ENCODE measurements at places on chromosomes 6 and 20.

GRCh38 chr6:54255886-54256285 is 52.4 kb upstream of the TINAG start:
- DNase-seq: no peak

DNA sequence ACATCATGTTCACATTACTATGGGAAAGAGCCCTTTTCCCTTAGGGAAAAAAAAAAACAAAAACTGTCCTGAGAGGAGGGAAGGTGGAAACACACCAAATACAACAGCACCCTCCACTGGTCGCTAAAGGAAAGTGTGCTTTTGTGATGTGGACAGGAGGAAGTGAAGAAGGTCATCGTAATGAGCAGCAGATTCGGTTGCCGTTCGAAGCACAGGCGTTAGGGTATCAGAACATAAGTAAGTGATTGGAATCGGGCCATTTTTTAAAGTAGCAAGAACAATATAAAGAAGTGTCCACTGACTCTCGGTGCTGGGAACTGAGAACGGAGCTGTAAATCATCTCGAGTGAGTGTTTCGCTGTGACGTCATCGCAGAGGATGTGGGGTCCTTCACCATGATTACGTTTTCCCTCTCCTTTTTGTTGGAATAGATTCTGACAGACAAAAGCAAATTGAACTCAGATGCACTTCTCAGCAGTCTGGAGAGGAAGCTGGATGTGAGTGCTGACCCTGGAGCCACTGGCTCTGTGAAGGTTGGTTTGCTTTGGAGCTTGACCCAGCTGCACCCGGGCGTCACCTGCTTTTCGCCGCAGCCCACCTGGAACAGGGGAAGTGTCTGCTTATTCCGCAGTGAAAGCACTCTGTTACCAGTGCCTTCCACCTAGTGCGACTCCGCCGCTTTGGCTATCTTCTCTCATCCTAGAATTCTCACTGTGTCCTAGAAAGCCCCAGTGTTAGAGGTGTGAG is 203.6 kb upstream of the GMDS start:
- peak; percentile 37 for DNase-seq

DNA sequence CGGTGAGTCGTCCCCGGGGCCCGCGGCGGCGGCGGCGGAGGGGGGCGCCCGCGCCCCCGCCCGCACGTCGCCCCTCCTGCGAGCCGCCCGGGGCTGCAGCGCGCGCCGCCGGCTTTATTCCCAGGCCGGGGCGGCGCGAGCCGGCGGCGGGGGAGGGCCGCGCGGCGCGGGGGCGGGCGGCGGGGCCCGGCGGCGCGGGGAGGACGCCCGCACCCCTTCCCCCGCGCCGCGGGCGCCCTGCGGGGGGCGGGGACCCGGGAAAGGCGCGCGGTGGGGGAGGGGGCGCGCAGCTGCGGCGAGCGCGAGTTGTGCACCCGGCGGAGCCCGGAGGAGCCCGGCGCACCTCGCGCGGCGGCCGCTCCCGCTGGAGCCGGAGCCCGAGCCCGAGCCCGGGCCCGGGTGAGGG is 646 bp downstream of the HMGA1 start:
- DNase-seq: no peak

- no peak for DNase-seq
These were observed 90.1 kb downstream of the RSPH3 start for GRCh38 chr6:158909938-158910337.

DNA sequence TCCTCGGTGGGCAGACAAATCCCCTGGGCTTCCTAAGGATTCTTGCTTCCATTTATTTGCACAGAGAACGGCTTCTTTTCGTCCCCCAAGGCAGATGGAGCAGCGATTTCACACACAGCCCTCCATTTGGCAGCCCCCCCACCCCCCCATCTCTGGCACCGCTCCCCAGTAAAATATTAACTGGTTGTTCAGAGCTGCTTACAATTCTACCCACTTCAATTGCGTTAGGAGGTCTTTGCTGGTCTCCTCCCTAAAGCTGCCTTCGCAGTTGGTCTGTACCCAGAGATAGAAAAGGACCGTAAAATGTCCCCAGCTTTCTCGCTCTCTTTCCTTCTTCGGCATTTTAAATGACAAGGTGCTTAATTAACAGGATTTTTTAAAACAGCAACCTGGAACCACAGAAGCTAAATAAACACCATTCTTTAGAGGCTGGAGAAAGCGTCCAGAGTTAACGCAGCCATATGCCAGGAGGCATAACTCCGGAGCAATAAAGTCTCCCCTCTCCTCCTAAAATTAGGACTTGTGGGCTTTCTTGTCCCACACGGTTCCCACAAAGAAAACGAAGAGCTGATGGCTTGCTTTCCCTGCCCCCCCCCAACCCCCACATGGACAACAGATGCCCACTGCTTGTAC is 1.7 kb upstream of the ZMYND8 start:
- no peak for DNase-seq

- DNase-seq: no peak
These were observed 24.6 kb downstream of the DLL1 start for GRCh38 chr6:170266061-170266825.

DNA sequence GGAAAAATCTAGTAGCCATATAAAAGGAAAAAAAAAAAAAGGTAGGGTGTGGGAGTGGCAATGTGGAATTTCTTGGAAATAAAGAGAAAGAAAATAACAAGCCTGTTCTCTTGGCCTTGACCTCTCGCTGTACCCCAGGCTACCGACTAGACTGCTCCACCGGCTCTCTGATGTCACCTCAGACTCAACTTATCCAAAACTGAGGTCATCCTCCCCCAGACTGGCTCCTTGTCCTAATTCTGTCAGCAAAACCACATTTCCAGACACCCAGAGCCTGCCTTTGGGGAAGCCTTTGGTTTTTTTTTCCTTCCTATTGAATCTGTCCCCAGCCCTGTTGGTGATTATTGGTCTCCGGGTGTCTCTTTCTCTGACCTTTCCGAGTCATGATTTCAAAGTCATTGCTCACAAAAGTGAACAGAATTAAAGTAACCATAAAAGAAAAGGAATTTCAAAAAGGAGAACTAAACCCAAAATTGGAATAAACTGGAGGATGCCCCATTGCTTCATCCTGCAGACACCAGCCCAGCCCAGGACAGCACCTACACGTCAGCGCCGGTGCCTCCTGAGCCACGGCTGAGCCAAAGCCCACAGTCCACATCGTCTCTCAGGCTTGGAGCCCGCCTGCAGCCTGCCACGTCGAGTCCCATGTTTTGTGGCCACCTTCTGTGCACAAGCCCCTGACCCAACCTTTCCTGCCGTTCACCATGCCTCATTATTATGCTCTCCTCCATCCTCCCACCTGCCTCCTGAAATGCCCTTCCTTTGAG is 170.7 kb downstream of the MYLK4 start:
- no peak for DNase-seq

DNA sequence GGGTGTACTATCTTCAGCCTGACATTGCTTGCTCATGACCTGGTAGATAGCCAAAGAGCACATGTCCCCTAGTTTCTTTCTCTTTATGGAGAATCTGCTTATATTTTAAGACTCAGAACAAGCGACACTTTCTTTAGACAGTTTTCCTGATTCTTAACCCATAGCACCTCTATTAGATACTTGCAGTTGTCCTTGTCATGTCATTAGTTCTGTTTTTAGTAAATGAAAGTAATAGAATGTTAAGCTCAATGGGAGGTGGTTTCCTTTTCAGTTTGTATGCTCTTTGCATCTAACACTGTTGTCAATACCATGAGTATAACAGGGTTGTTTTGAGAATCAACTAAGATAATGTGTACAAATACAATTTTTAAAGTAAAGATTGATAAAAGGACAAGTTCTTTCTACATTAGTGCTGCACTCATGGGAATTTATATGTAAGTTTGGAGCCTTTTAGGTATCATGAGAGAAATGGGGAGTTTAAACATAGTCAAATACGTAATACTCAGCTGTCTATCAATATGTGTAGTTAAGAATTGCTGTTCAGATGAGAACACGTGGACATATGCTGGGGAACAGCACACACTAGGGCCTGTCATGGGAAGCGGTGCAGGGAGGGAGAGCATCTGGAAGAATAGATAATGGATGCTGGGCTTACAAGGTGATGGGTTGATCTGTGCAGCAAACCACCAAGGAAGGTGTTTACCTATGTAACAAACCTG is 124.3 kb downstream of the GRM1 start:
- no peak for DNase-seq

DNA sequence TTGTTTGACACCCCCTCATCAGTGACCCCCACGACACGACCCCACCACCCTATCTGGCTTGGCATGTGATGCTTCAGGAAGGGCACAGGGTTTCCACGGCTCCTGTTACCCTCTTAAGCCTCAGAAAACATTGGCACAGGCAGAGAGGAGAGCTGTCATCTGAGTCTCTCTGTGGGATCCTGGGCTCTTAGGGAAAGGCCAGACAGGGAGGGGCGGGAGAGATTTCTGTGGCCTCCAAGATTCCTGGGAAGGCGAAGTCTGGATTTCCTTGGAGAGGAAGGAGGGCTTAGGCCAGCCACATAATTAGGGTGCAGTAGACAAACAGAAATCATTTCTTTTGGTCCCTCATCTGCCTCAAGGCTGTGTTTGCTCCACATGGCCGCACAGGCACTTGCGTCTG is 191.6 kb upstream of the SNX9 start:
- DNase-seq: no peak

DNA sequence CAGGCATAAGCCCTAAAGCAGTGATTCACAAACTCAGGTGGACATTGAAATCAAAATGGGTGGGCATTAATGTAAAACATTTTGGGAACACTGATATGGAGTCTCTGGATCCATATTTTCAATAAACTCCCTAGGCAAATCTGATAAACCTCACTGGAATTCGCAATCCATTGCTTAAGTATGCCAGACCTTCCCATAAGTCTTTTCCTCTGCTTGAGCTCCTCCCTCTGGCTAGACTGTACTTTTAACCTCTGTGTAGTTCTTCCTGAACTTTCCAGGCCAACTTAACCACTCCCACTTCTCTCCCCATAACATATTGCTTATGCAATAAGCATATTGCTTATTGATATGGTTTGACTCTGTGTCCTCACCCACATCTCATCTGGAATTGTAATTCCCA is 629.7 kb upstream of the IMPG1 start:
- no peak for DNase-seq

DNA sequence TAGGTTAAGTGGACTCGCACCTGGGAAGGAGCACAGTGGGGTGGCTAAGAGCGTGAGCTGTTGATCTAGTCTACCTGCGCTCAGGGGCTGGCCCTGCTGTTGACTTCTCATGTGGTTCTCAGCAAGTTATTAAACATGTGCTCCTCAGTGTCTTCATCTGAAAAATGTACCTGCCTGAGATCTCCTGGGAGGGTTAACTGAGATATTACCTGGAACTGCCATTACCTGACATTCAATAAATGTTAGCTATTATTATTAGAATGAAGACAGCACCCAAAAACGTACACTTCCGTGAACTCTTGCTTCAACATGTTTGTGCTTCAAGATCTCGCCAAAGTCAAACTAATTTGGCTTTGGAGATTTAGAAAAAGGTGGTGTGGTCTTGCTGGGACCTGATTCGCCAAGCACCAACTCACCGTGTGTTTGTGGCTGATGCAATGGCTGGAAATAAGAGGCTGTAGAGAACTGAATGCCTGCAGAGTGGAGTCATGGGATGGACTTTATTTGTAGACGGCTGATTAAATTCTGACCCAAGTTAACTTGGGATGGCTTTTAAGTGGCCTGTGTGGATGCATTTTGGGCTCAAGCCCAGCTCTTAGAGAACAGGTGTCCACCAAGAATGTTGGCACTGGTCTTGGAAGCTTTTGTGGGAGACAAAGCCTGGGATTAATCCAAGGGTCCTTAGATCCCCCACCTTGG is 692.9 kb downstream of the QKI start:
- DNase-seq: no peak

DNA sequence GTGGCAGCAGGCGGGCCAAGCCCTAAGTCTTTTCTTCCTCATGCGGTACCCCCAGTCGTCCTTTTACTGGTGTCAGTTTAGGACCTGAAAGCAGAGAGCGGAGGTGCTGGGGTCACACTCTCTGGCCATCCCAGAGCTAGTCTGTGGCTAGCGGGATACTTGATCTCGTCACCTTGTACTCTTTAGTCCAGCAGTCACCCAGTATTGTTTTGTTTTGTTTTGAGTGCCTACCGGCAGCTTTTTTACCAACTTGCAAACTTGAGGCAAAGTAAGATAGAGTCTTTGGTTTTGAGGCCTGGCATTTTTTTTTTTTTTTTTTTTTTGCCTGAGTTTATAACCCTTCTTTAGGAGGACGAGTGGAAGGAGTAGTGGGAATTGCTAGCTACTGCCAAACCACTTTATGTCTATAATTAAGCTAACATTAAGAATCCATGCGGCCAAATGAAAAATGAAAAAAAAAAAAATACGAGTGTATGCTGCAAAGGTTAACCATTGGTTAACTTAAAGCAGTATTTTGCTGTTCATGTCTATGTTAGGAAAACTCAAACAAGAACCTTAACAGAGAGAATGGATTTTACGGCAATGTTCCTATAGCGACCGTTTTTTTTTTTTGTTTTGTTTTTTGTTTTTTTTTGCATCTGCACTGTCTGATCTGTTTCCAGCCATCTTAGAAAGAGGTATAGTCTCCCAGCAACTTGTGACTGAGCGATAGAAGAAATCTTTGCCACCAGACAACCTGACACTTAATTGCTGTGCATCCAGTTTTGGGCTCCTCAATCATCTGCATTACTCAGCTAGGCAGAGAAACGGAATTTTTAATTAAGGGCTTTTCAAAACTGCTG is 56.9 kb downstream of the FAM217A start:
- no peak for DNase-seq

DNA sequence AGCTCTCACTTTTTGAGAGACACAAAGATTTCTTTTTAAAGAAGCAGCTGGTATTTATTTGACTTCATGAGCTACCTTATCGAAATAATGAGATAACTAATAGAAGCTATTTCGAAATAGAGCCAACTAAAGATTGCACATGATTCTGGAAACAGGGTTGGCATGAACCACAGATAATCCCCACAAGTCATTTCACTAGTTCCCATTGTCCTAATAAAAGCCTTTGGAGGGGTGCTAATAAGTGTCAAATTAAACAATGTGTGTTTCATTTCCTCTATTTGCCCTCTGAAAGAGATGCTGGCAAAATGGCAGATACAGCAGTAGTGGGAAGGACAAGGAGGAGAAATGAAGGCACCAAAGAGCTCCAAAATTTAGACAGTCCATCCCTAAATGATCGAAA is 78.6 kb upstream of the RIPOR2 start:
- DNase-seq: no peak

DNA sequence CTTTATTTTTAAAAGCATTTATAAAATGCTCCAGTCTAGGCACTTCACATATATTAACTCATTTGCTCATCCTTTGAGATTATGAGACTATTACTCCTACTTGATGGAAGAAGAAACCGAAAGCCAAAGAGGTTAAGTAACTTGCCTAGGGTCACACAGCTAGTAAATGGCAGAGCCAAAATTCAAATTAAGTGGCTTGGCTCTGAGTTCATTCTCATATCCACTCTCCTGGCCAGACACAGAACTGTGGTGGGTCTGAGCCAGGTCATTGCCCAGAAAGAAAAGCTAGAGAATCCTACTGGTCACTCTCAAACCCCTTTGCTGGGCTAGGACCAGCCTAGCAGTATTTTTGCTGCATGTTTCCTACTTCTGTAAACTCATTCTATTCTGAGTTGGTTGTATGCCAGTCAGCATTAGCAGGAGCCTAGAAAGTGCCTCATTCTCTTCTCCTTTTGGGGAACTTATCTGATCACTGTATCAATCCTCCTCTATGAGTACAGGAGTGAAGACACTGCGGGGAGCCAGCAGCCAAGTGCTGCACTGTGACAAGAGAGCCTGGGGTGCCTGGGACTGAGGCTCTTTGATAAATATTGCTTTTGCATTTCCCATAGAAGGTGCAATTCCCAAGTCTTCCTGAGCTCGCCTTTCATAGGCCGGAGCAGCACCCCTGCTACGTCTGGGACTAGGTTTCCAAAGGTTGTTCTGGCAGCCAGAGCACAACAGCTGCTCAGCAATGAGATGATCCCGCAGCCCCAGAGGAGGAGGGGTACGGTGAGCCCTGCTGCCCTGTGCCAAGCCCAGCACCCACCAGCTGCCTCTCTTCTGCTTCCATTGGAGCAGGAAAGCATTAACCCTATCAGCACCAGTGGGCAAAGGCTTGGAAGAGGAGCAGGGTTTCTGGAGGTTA is 728.3 kb downstream of the MAFB start:
- no peak for DNase-seq
